Epithelial cell of proximal tubule (primary cell): ENCODE measurements at places on chromosomes 3 and 15. TPM values are rescaled to one million over a fixed set of nuclear protein-coding genes. Genes with fewer than 3 reads are reported as not detected.

RGMA gene
- 0.36 and 0.40 TPM in 2 replicates for total RNA-seq

TMEM266 gene
- not detected in 2 replicates for total RNA-seq

TMEM207 gene
- total RNA-seq = not detected in 2 replicates

KBTBD13 gene
- total RNA-seq = not detected in 2 replicates
